Stimulated activated CD4-positive, alpha-beta T cell treated with anti-CD3 and anti-CD28 coated beads, Interleukin-12 subunit alpha, Interleukin-12 subunit beta, amount 100 ng/mL, for 4 hours (primary cell): ENCODE measurements at places on chromosomes 16 and 17.

DNA sequence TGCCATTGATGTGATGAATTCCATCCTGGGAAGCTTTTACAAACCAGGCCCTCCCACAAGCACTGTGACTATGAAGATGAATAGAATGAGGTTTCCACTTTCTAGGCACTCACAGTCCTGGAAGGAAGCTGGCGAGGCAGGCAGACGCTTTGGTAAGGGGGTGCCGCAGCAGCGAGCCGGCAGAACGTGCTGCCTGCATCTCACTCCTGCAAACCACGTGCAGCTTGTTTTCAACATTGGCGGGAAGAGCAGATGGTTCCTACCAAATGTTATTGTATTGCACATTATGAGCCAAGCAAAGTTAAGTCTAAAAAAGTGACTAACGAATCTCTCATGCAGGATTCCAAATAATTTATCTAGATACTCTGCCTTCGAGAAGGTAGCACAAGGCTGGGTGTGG lies 3.7 kb upstream of the DNAI2 start:
- no peak for DNase-seq

- DNase-seq = no peak
Measured at GRCh38 chr16:83021045-83021444, 394.3 kb downstream of the CDH13 start.

DNA sequence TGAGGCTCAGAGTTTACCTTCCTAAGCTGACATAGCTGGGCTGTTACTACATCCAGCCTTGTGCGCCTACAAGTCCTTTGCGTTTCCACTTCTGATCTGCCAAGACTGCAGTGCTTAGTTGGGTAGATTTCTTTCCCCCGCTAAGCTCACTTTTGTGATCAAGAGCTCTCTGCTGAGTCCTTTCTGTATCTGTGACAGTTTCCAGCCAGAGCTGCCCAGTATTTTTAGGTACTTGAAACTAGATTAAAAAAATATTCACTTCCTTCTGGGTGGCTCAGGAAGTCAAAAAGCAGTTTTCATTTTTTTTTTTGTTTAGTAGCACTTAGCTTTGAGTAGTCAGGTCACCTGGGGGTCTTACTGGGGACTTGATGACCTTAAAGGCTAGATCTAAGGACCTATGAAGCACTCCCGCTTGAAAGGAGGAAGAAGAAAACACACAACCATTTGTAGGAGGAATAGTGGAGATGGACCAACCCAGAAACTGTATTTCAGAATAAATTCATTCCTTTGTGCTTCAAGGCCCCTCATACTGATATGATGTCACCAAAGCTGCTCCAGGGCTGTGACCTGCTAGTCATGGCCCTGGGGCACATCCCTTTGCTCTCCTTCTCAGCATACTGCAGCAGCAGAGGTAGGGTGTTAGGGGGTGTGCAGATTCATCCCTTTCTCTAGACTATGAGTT lies 75.6 kb upstream of the HNF1B start:
- DNase-seq = no peak

DNA sequence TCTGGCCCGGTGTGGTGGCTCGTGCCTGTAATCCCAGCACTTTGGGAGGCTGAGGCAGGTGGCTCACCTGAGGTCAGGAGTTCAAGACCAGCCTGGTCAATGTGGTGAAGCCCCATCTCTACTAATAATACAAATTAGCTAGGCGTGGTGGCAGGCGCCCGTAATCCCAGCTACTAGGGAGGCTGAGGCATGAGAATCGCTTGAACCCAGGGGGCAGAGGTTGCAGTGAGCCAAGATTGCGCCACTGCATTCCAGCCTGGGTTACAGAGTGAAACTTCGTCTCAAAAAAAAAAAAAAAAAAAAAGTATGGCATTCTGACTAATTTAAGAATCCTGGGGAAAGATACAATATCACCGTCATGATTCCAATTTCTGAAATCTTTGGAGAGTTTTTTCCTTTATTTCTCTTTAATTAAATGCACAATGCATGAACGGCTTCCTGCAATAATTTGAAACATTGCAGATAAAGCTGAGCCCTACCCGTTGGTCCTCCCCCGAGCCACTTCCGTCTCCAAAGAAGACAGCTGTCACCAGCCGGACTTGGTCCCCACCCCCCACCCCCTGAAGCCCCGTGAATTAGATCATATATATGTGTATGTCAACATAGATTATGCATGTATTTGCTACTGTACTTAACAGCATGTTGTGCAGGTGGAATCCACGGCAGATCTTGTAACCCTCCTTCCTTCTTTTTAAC lies 142.6 kb upstream of the PLCG2 start:
- no peak for DNase-seq

DNA sequence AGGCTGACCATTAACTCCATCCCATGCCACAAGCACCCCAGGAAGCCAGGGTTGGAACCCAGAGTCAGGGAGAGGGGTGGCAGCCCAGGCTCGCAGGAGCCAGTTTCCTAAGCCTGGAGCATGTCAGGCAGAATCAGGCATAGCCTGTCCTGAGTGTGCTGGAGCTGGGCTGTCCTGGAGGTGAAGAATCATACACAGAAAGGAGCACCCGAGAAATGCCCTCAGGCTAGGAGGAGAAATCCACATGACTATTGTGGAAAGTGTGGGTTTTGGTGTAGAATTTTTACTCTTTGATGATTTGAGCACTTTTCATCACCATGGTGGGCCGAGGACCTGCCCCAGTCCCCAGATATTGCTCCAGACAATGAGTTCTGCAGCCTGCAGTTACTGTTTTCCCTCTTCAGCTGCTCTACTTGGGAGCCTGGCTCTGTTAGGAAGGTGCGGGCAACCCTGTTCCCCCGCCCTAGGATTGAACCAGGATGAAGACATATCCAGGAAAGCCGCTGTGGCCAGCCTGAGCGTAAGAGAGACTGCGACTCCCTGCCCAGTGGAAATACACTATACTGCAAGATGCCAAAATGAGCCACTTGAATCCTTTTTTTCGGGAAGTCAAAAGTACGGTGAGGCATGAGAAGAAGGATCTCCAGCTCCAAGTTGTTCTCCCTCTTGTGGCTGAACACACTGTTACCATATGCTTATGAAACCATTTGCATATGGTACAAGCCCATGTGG lies 29.0 kb upstream of the HEATR6 start:
- DNase-seq = no peak

GRCh38 chr16:27721531-27722181 lies 171.7 kb downstream of the KATNIP start:
- DNase-seq = no peak
